Stimulated activated CD4-positive, alpha-beta T cell treated with anti-CD3 and anti-CD28 coated beads, Interleukin-4, amount 100 ng/mL, for 48 hours (primary cell): ENCODE measurements at places on chromosomes 16 and 17.
A peak's percentile ranks its signal among the peaks of the same experiment; 100 is the strongest.

GRCh38 chr17:18261146-18261515 is 669 bp downstream of the MIEF2 start:
- DNase-seq = no peak

- DNase-seq = no peak
Observed at GRCh38 chr17:80663781-80664206, 119.2 kb downstream of the RPTOR start.

- no peak for DNase-seq
Observed at GRCh38 chr17:63531022-63531965, 8.1 kb downstream of the KCNH6 start.

DNA sequence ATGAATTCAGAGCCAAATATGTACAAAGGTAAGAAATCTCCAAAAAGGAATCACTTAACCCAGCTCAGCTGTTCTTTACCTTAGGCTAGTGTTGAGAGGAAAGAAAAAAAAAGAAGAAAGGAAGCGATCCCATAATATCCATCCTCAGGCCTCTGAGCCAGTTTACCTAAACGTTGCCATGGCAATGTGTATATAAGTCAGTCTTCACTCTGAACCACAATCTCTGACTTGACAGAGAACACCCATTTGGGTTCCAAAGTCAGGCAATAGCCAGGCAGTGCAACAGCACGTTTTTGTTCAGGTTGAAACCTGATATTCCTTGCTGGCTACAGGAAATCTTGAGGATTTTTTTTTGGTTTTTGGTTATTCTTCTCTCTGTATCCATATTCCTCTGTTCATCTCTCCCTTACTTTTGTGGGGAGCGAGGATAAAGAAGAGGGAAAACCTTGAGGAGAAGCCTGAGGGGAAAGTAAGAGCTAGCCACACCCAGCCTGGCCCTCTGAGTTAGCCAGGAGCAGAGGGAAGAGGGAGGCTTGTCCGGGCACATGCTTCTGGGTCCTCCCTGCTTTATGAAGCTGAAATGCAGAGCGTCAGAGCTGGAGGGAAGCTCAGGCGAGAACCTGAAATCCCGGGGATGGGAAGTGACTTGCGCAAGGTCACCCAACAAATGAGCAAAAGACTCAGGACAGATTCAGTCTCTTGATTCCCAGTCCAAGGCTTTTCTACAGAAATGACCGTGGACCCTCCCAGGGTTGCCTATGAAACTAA is 152.7 kb downstream of the SOX9 start:
- DNase-seq = no peak

DNA sequence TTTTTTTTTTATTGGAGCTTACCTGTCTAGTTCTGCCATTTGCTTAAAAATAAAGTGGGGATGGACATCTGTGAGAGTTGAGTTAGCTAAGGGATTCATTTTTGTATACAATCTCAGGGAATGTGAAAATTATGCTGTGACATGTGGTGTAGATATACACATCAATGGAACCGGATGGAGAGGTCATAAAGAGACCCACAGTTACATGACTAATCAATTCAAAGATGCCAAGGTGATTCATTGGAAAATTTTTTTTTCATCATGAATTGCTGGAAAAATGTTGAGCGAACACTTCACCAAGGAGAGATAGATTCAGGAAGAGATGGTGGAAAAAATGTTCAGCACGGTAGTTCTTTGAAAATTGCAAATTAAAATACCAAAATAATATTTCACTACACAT is 605.4 kb upstream of the KIF2B start:
- no peak for DNase-seq

DNA sequence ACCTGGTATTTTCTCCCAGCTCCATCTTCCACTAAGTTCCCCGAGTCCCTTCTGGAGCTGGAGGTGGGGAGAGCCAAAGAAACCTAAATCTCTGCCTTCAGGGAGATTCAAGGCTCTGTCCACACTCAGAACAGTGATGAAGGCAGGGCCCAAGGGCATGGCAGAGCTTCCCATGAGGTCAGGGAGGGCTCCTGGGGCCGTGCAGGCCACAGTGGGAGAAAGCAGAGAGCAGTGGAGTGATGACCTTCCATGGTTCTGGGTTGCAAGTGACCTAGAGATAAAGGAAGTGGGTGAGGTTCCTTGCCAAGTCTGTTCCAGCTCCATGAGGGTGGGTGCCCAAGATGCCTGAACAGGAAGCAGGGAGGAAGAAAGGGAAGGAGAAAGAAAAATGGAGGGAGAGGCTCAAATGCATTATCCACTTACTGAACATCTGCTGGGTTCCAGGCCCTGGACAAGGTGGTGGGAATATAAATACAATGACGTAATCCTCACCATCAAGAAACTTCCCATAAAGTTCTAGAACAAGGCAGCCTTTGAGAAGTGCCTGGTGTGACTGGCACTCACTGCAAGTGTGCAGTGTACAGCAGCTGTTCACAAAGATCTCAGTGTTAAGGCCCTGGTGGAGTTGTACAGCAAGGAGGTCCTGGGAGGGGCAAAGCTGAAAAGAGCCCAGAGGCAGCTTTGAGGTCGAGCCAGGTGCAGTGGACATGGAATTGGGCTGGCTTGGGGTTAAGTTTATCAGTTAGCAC is 13.3 kb downstream of the TBKBP1 start:
- no peak for DNase-seq

DNA sequence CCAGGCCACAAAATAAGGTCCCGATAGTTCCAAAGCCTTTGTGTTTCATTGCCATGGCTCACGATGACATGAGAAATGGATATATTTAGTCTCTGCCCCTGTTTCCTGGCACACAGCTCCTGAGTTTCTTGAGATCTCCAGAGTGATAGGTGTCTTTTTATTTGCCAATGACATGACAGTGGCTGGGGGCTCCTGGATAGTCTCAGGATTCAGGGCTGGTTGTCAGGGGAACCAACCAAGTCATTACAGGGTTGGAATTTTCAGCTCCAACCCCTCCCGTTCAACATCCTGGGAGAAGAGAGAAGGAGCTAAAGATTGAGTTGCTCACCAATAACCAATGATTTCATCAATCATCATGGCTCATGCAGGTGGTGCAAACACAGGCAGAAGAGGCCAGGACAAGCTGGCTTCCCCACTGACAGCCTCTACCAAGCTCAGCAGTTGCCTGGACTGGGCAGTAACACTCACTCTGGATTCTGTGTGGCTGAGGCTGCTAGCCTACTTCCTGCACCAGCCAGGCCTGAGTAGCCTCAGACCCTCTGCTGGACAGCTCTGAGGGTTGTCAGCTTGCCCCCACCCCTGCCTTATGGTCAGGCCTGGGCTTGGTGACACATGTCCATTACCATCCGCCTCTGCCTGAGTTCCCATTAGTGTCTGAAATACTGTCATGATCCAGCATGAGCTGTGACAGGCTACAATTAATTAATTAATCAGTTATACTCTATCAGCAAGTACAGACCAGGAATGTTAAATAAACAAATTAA is 534.4 kb upstream of the CDH5 start:
- no peak for DNase-seq

GRCh38 chr16:14454391-14454790 is 175.7 kb downstream of the PARN start:
- no peak for DNase-seq

- DNase-seq = no peak
Observed at GRCh38 chr17:40352237-40352778, 12.2 kb downstream of the GJD3 start.

- no peak for DNase-seq
Observed at GRCh38 chr16:89219365-89219764, 1.9 kb downstream of the ZNF778 start.

DNA sequence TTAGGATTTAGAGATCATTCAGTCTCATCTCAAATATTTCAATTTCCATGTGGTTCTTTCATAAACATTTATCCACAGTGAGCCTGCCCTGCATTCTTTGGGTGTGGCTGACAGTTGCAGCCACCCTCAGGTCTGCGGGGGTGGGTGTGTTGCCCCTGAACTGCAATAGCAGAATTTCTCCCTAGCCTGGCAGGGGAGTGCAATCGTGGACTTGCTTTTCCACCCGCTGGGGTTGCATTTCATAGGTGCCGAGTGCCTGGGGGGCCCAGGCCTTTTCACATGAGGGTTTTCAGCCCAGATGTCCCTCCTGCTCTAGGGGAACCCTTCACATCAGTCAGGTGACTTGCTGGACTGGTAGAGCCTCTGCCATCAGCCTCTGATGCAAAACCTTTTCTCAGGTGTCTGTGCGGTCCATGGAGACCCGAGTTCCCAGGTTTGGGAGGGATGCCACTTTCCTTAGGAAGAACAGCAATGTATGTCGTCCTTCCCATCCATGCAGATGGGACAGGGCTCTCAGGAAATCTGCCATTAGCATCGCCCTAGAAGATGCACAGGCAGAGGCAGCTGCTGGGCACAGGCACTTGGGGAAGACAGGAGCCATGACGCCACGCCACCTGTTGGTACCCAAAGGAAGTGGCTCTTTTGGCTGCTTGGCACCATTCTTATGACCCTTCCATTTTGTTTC is 2.4 kb upstream of the USP36 start:
- peak; percentile 50 for DNase-seq

GRCh38 chr16:49659356-49659755 is 196.6 kb downstream of the ZNF423 start:
- DNase-seq = no peak
